Brain pericyte (primary cell): ENCODE measurements at places on chromosomes 11 and 22.

DNA sequence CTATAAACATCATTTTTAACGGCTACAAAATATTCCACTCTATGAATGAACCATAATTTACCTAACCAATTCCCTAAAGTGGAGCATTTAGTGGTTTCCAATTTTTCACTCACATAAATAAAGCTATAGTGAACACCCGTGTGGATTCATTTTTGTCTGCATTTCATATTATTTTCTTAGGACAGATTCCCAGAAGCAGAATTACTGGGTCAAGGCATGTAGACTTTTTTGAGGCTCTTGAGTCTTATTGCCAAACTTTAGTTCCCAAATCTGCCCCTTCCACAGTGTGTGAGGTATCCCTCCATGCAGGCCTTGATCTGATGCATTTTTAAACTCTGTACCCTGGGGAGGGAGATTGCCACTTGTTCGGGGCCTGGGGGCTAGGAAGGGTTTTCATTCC lies 198.2 kb downstream of the TENM4 start:
- peak; percentile 49 for DNase-seq

- DNase-seq = no peak
These were observed 909.8 kb downstream of the METTL15 start for GRCh38 chr11:29017941-29018340.

DNA sequence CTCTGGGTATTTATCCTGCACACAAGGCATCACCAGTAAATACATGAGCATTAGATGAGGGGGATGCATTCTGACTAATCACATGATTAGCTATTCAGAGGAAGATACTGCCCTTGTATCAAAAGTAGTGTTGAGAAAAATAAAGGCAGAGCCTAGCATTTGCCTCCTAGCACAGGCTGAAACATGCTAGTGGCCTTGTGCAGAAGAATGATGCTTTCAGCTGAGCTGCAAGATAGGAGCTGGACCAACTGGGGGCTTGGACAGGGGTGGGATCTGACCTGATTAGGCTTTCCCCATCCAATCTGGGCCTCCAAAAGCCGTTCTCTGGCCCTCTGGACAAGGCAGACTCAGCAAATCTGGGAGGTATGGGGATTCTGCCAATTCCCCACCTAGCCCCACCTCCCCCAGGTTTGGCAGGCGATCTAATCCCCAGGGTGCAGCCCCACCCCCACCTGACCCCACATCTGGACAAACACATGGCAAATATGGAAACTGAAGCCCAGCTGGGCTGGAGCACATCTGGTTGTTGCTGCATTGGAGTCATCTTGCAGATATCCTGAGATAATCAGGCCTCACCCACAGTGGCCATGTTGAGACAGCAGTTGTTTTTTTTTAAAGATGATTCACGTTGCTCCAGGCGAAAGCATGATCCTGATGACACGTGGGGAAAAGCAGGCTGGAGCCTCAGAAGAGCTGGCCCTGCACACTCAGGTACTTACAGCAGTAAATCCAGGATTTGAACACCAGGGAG lies 4.4 kb upstream of the MISFA start:
- no peak for DNase-seq

DNA sequence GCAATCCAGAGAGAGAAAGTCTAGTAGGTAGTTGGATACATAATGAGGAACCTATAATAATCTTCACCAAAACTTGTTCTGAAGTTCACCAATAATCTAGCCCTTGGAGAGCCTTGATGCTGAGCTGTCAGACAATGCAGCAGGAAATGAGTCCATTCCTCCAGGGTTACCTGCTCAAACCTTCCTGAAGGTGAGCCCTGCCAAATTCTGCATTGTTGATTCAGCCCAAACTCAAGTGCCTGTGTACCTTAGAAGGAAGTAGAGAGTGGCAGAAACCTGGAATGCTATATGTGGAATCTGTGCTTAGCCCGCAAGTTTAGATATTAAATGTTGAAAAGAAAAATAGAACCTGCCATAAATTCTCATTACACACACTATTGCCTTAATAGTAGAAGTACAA lies 77.4 kb upstream of the SPON1 start:
- no peak for DNase-seq

GRCh38 chr11:134758342-134758931 lies 346.4 kb upstream of the B3GAT1 start:
- no peak for DNase-seq

DNA sequence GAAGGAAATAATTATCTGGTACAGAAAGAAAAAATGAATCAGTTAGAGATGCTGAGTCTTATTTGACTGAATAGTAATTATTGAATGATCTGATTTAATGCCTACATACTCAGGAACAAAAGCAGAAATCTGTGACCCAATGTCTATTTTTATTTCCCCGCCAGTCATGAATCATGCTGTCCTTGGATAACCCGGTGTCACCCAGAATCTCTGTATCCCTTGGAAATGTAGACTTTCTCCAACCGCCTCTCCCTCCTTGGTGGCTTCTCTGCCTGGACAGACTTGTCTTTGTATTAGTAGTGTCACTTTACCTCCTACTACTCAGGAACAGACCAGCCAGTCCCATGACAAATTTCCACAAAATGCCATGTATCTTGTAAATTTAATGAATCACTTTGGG lies 173.3 kb upstream of the PDGFD start:
- DNase-seq = no peak

GRCh38 chr11:119153049-119153818 lies 4.4 kb downstream of the ABCG4 start:
- DNase-seq = no peak

DNA sequence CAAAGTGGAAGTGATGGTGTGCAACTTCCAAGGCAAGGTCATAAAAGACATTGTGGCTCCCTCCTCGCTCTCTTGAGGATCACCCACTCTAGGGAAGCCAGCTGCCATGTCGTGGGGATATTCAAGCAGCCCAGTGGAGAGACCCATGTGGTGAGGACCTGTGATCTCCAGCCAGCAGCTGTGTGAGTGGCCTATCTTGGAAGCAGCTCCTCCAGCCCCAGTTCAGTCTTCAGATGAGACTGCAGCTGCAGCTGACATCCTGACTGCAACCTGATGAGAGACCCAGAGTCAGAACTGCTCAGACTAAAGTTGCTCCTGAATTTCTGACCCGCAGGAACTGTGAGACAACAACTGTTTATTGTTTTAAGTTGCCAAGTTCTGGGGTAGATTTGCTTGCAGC lies 86.4 kb upstream of the GRK3 start:
- DNase-seq = no peak

GRCh38 chr11:116925050-116925449 lies 87.6 kb upstream of the APOA1 start:
- no peak for DNase-seq

GRCh38 chr22:45688600-45689080 lies 17.0 kb downstream of the ATXN10 start:
- no peak for DNase-seq

DNA sequence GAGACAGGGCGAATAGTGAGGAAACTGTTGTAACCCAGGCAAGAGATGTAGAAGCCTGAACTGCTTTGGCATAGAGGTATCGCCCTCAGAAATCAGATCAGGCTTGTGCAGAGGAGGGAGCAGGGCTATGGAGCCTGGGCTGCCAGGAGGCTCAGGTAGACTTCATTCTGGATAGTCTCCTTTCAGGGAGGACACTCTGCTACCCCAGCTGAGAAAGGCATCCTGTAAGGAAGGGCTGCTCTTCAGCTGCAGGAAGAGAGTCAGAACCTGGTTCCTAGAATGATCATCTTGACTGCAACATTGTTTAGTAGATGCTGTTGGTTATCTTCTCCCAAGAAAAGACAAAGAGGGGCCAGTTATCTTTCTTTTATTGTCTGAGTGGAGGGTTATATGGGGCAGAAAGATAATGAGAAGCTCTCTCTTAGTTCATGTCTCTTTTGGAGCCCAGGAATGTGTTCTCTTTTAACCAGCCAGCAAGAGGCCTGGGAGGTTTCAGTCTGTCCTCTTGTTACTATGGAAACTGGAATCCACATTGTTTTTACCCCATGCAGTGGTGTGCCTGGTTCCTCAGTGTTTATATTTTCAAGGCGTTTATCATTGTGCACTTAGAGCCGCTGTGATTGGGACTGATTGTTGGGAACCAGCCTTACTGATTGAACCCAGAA lies 95.7 kb downstream of the STIM1 start:
- peak; percentile 58 for DNase-seq

DNA sequence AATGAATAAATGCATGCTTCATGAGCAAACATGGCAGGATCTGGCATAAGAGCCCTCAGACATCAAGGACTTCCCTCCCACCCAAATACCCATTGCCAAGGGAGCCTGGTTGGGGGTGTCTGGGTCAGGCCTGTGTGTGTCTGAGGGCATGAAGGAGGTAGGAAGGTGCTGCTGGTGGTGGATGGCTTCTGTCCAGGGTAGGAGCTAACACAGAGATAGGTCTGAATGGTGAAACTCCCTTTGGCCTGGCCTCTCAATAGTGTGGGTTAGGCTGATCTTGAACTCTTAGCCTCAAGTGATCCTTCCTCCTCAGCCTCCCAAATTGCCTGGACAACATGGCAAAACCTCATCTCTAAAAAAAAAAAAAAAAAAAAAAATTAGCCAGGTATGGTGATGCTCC lies 2.8 kb downstream of the AMPD3 start:
- DNase-seq = no peak

DNA sequence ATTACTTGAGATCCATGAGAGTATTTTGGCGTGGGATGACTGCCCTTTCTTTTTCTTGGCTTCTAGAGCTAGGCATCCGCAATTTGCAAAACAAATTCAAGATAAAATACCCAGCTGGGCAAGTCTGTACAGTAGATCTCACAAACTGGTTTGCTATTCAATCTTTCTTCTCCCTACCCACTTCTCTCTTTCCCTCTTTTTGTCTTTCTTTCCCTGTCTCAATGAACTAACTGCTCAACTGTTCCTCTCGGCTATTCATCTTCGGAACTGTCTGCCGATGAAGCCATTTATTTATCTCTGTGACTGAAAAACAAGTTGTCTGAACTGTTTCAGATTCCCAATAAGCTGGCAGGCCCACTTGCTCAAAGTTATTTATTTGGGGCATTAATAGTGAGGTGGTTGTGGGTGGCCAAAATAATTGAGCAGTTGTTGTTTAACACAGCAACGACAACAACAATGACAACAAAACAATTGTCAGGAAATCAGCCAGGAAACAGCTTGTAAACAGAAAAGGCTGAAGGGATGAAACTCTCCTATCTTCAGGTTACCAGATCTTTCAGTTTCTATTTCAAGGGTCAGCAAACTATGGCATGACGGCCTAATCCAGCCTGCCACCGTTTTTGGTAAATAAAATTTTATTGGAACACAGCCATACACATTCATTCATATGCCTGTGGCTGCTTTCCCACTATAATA lies 76.0 kb upstream of the MTMR2 start:
- DNase-seq = no peak

DNA sequence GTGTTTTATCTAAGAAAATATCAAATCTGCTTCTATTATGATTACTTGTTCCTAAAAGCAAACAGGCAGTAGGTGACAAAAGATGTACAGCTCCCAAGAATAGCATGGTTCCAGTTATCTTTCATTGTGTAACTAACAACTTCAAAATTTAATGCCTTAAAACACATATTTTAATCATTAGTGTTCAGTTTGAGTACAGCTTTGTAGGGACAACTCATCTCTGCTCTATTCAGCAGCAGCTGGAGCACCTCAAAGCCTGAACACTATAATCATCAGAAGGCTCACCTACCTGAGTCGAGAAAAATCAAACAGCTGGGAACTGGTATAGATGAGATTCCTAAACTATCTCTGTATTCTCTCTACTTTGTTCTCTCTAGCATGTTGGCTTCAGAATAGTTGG lies 24.3 kb upstream of the OR5B12 start:
- DNase-seq = no peak

DNA sequence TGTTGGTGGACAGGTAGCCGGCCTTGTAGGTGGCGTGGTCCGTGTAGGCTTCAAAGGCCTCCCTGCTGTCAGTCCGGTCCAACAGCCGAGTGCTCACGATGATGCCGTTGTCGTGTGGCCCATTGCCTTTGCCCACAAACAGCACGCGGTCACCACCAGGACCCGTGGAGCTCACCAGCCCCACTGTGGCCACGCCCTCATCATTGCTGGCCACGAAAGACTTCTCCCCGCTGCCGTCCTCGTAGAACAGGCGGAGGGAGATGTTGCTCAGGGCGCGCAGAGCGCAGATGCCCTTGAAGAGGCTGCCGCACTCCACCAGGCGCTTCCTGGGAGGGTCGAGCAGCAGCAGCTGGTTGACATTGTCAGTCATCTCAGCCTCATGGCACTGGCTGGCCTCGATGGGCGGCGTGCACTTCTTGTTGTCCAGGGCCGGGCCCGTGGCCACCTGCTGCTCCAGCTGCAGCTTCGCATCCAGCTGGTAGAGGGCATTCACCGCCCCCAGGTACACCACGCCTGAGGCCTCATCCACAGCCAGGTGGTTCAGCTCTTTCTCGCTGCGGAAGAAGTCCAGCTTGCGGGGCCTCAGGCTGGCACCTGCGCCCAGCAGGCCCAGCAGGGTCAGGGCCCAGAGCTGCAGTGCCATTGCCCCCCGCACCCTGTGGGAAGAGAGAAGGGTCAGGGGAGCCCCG lies 17.4 kb downstream of the PLXNB2 start:
- DNase-seq = no peak

GRCh38 chr11:103650330-103650729 lies 386.1 kb upstream of the DDI1 start:
- DNase-seq = no peak

DNA sequence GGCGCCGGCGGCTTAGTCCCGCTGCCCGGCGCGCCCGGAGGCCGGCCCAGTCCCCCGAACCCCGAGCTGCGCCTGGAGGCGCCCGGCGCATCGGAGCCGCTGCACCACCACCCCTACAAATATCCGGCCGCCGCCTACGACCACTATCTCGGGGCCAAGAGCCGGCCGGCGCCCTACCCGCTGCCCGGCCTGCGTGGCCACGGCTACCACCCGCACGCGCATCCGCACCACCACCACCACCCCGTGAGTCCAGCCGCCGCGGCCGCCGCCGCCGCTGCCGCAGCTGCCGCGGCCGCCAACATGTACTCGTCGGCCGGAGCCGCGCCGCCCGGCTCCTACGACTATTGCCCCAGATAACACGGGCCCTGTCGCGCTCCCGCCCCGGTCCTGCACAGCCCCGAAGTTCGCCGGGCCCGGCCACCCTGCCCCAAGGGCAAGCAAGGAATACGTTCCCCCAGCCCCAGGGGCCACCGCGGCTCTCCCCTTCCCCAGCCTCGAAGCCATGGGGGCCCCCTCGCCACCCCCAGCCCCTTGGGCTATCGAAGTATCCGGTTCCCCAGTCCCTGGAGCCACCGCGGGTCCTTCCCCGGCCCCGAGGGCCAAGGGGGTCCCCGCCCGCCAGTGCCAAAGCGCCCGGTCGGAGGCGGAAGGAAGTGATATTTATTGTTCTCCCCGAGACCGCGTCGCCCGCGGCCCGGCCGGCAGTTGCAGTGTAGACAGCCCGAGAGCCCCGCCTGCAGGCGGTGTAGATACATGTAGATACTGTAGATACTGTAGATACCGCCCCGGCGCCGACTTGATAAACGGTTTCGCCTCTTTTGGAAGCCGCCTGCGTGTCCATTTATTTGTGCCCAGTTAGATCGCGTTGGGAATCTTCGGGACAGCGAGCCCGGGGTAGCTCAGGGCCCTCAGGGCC lies 6.2 kb downstream of the TBX1 start:
- no peak for DNase-seq

- no peak for DNase-seq
These were observed 65.8 kb upstream of the CECR2 start for GRCh38 chr22:17303441-17303839.

- DNase-seq = no peak
These were observed 713 bp downstream of the TOP3B start for GRCh38 chr22:21981874-21982273.

- DNase-seq = no peak
These were observed 96.9 kb downstream of the MORC2 start for GRCh38 chr22:30871391-30872284.
